ENCODE measurements at places on chromosomes 16 and 17. TPM values are rescaled to one million over a fixed set of nuclear protein-coding genes. Genes with fewer than 3 reads are reported as not detected.

The TMEM114 gene
- total RNA-seq: not detected

The KRT33B gene
- total RNA-seq: not detected

The KRT39 gene
- total RNA-seq: not detected

The CALB2 gene
- total RNA-seq: not detected
